ENCODE measurements at places on chromosomes 2 and 18.

DNA sequence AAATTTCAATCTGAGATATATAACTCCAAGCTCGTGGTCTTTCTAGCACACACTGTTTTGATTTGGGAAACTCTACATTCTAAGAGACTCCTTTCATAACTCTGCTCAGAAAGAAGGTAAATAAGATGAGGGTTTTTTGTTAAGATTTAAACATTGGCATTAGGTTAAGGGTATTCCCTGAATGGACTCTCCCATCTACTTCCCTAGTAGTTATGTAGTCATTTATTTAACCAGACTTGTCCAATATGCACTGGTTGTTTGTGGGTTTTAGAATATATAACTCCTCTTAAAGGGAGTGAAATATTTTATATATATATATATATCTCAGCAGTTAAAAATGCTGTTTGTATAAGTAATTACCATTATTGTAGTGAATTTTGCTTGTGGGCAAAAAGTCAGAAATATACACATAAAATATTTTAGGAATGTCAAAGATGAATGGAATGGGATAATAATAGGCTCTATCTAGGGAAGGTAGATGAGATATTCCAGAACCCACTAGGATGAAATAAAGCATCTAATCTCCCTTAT is 61.5 kb upstream of the WDR75 start:
- no peak for DNase-seq

DNA sequence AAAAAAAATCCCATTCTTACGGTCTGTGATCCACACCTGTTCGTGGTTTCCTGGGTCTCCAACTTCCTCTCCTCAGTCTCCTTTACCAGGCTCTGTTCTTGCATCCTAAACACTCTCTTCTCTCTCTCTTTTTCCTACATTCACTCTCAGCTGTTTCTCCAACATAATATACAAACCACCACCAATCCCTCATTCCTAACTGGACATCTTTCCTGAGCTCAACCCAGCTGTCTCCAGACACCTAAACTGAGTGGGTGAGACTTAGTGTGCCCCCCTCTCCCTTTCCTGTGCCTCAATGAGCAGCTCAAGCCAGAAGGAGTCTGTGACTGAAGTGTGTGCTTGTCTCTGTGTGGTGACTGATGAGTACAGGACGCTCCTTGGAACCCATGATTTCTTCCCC is 59.4 kb downstream of the LIPG start:
- DNase-seq, result no peak

- no peak for DNase-seq
These were observed 288.5 kb downstream of the PDE11A start for GRCh38 chr2:177783835-177784744.

DNA sequence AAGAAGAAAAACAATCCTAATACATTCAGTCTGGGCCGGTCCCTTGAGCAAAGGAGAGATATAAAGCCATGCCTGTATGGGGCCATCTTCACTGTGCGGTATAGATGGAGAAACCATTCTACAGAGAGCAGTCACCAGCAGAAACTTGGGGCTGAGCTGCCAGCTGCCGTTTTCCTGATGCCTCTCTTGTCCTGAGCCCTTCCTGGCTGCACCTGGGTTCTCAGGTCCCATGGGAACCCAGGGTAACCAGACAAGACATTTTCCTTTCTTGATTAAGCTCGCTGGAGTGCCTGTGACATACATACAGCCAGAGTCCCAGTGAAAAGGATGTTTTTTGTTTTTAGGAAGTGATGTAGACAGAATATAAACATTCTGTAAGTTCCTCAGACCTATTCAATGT is 5.3 kb upstream of the METTL21A start:
- DNase-seq, result no peak

DNA sequence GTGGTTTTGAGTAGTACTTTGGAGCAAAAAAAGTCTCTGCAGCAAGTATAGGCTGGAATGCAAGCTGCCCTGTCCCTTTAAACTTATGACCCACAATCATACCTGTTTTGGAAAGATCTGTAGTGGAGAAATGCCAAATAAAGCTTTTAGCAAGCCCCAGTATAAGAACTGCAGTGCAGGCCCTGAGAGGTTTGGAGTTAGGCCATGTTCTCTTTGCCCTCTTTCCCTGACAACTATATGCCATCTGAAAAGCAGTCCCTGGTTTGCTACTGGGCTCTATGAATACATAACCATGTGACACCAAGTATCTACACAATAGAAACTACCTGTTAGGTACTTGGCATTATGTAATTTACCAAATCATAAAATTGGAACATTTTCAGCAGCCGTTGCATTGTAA is 267.4 kb upstream of the HNMT start:
- no peak for DNase-seq

- no peak for DNase-seq
These were observed 103.0 kb downstream of the USP40 start for GRCh38 chr2:233463586-233463985.

DNA sequence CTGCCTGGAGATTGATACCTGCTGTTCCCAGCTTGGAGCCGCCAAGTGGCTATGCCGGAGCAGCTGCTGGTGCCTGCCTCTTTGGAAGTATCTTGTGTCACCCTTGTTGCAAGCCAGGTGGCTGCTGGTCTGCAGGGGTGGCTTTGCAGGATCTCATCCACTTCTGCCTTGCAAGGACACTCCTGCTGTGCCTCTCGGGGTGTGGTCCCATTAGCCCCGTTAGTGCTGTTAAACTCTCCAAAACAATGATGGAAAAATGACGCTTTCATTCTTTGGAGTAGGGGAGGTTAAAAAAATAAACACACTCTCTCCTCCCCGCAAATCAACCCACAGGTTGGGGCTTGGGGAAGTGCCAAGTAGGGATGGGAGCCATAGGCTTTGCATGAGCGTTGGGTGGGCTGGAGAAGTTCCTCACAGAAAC is 352.8 kb downstream of the RNF144A start:
- no peak for DNase-seq

DNA sequence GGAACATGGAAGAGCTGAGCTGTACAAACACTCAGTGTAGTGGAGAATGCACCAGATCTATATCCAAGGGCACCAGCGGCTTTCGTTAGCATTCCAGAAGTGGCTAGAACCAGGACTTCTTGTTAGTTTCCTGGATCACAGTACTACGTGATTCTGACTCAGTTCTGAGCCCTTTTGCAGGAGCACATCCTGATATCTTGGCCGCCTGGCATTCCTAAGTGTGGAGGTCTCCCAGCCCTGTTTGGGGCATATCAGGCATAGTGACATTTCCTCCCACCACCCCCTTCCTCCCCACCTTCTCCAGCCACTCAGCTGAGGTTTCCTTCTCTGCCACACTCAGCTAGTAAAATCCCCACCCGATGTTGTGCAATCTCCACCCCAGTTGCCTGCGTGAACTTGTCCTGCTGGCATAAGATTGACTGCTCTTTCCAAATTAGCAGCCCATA is 63.4 kb downstream of the BMP10 start:
- DNase-seq, result no peak

DNA sequence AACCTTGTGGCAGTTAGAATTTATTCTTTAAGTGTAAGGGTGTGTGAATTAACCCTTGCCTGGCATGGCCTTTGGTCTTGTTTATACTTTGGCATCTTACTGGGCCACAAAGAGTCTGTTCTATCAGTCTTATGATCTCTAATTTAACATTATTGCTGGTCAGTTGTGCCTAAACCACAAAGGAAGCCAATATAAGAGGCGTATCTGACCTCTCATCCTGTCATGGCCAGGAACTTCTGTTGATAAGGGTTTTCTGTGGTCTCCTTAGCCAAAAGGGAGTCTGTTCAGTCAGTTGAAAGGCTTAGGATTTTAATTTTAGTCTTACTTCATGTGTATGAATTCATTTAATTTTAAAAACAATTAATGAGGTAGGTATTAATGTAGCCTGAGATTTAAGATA is 127.2 kb downstream of the LRRTM4 start:
- DNase-seq, result no peak

DNA sequence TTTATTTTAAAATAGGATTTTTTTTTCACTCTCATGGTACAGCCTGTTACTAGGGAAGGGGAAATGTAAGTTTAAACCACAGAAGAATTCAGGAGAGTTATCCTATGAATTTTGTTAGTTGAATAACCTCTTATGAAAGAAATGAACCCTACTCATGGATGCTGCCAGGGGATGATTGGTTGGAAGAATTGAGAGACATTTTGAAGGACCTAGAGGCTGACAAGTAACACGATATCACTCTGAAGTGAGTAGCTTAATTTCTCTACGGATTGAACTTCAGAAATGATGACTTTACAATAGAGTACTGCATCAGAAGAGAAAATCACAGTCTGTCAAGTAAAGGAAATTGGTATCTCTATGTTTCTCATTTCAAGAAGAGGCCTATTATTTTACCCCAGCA is 1346.2 kb downstream of the SUCLG1 start:
- DNase-seq, result no peak

DNA sequence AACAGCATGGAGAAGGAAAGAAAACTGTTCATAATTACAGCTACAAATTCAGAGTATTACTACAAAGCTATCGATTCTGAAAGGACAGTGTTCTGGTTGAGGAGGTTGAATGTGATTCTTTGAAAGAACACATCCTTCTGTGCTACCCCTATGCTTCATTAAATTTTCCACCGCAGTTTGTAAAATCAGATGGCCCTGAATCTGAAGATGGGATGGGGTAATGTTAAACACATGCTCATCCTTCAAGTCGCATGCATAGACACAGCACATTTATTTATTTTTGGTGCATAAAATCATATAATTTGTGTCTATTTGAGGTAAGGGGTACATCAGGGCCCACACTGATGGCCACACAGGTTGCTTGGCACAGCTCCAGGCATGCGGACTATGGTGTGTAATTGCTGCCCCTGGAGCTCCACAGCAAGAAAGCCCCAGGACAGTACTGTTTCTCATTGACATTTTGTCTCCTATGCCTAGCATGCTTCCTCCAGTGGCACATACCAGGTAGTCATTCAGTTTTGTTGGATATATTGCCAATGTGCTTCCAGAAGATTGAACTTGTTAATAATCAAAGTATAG is 238.8 kb upstream of the TANK start:
- no peak for DNase-seq

- DNase-seq, result no peak
These were observed 416.6 kb upstream of the MEX3C start for GRCh38 chr18:51614033-51614432.

- DNase-seq, result no peak
These were observed 19.3 kb upstream of the CSRNP3 start for GRCh38 chr2:165450156-165450555.

DNA sequence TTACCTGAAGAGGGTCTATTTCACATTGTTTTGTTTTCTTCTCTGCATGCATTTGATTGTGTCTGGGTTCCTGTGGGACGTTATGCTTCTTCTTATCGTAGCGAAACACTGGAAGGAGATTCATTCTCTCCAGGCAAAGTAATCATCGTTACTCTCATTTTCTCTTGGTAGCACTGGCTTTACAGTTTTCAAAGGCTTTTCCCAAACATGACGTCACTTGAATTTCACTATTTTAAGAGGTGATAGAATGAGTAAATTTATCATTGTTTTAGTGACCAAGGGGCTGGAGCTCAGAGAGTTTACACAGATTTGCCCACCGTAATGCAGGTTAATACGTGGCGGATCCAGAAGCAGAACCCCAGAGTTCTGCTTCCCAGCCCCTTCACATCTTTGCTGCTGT is 391.4 kb downstream of the DCDC2C start:
- DNase-seq, result no peak

GRCh38 chr18:62294073-62294472 is 31.0 kb upstream of the TNFRSF11A start:
- no peak for DNase-seq

DNA sequence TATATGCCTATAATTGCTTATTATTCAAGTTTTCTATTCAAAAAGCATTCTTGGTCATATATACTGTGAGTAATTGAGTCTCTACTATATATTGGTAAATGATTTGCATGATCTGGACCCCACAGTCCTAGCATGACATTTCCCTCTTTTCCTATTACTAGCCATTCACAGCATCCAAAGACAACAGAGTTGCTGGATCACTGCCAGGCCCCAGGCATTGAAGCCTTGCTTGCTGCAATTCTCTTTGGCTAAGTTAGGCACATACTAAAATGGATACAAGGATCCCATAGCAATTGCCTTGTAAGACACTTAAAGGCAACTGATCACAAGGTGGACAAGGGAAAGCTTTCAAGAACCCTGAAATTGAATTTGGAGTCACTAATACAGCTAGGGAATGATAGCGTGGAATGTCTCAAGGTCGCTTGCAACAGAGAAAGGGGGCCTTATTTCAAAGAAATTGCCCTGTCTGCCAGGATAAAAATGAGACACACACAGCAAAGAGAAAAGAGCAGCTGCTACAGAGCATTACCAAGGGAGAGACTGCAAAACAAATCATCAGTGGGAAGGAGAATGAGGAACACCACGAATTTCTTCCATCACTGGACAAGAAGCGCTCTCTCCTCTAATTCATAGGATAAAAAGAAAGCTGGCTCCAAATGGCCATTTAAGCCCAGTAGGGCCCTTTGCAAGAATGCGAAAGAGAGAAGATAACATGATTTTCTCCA is 77.1 kb upstream of the EPHA4 start:
- DNase-seq, result no peak

GRCh38 chr2:138475277-138475776 is 26.2 kb upstream of the SPOPL start:
- DNase-seq, result no peak

DNA sequence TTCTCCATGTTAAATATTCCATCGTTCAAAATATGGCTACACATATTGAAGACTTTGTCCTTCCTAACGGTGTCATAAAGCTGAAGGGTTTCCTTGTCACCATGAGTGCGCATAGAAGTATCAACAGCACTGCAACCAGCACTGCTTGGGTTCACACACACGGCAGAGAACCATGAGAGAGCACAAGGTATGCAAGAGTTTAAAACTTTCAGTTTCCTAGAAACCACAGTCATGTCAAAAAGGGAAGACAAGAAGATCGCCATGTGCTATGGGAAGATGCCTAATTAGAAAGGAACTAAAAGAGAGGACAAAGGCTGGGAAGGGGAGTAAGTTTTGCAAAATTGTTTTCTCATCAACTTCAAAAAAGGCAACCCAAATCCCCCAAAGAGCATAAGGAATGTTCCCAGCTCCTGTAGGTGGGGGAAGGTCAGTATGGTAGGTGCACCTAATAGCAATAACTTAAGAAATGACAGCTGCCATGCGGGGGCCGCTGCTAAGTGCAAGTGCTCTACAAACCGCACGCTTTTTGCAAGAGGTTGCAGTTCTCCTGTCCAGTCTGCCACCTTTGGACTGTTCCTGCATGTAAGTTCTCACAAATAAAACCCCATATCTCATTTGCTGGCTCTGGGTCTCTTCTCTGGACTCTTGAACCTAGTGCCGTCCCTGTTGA is 136.8 kb downstream of the TMEM163 start:
- no peak for DNase-seq

- no peak for DNase-seq
These were observed 223.4 kb downstream of the MYT1L start for GRCh38 chr2:2107627-2108026.

- no peak for DNase-seq
These were observed 143.6 kb upstream of the PXDN start for GRCh38 chr2:1887915-1888314.
